Stimulated activated CD4-positive, alpha-beta T cell treated with anti-CD3 and anti-CD28 coated beads, Interleukin-4, amount 100 ng/mL, for 48 hours (primary cell): ENCODE measurements at places on chromosomes 11 and 22.

DNA sequence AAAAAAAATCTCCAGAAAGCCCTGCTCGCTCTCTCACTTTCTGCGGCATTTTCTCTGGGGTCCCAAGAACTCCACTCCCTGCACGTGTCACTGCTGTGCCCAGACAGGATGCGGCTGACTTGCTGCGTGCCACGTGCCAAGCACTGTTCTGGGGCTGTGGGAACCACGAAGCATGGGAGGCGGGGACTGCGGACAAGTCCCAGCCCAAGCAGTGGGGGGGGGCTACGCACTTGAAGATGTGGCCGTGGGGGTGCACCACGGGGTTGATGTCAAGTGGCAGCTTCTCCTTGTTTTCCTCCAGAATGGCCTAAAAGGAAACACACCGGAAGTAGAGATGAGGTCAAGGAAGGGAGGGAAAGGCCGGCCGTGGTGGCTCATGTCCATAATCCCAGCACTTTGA, 10.8 kb downstream of the TTLL12 start:
- DNase-seq: no peak

DNA sequence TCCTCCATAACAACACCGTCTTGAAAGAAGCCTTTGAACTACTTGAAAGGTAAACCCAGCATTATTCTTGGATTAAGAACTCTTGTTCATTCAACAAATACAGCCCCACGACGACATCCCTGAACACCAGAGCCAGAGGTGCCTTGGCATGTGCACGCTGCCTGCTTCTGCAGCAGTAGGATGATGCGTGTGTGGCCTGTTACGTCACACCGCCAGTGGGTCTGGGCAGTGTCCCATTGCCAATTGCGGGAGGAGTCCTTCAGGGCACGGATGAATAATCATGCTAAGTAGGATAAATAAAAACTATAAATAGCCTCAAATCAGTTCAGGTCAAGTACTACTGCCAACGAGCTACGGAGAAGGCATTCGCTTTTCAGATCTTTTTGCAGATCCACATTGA, 380.5 kb downstream of the SHANK2 start:
- no peak for DNase-seq

GRCh38 chr11:6390718-6391469, 620 bp downstream of the SMPD1 start:
- DNase-seq: no peak

DNA sequence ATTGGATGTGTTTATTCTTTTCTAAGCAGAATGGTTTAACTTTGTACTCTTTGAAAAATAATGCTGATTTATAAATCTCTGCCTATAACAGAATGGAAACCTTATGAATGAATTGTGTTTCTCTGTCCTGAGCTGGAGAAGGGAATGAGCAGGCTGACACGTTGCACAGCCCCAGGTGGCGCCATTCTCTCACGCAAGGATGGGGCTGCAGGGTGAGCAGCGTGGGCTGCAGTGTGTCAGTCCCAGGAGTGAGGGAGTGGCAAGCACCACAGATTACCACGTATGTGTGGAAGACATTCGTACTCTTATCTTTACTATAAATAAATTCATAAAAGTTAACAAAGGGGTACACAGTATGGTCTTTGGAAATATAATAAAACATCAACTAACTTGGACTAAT, 33.4 kb downstream of the FDX1 start:
- peak; percentile 19 for DNase-seq

DNA sequence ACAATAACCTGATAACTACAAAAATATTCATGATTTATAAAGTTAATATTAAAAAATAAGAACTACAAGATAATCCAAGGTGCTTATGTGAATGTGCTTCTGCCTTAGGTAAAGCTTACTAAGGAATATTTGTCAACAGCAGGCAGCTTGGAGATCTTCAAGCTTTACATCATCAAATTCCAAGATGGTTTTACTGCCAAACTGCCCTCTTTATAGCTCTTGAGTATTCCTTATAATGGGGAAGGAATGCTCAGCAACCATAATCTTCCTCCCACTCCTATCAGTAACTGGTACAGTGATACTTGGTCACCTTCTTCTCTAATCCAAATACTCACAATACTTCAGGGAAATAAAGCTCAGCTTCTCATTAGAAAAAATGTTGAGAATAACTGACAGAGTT, 30.1 kb downstream of the SBF2 start:
- DNase-seq: no peak

DNA sequence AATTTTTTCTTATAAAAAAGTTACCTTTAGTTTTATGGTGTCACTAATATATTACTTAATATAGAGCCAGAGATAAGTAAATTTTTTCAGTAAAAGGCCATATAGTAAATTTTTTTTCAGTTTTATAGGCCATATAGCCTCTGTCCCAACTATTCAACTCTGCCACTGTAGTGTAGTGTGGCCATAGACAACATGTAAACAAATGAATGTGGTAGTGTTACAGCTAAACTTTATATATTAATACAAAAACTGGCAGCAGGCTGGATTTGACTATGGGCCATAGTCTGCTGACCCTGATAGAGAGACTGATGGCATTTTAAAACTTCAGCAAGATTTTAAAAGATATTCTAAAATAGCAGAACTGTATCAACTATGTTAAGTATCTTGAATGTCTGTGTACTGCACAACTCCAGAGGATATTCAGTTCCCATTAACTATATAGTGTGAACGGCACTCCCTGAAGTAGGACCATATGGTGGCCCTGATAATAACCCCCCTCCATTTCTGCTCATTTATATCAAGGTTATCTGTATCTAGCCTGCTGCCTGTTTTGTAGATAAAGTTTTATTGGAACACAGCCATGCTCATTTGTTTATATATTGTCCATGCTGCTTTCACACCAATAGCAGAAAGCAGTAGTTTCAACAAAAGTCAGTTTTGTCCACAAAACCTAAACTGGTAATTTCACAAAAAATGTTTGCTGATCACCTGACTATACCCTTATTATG, 71.6 kb downstream of the PRMT3 start:
- no peak for DNase-seq

DNA sequence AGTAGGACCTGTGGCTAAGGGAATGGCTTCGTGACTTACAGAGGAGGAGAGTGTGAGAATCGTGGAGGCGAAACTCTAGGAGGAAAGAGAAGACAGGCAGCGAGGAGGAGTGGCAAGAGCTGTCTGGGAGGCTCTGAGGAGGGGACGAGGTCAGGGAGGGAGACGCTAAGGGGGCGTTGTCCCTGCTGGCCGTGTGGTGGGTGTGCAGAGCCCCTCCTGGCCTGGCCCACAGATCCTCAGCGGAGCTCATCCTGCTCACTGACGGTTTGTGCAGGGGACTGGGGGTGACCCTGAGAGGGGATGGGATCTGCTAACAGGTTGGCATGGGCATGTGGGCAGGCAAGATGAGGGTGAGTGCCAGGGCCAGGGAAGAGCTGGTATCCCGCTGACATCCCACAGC, 56.5 kb upstream of the PRR5 start:
- no peak for DNase-seq

GRCh38 chr11:14746857-14747395, 103.3 kb downstream of the PDE3B start:
- no peak for DNase-seq

- DNase-seq: no peak
These were observed 58.4 kb downstream of the TRMU start for GRCh38 chr22:46393873-46394272.

DNA sequence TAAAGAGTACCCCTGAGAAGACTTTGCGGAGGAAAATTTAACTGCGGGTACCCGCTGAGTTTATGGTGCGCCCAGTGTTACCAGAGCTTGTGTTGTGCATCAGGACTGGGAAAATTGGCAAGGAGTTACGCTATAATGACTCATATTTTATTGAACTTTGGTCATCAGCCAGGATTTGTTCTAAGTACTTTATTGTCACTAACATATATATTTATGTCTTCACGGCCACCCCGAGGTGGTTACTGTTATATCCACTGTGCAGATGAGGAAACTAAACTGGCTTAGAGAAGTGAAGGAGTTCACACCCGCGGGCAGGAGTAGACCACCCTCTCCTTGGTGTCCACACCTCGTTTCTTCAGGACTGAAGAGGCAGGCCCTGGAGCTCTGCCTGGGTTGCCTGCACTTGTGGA, 667 bp downstream of the ACCS start:
- no peak for DNase-seq

DNA sequence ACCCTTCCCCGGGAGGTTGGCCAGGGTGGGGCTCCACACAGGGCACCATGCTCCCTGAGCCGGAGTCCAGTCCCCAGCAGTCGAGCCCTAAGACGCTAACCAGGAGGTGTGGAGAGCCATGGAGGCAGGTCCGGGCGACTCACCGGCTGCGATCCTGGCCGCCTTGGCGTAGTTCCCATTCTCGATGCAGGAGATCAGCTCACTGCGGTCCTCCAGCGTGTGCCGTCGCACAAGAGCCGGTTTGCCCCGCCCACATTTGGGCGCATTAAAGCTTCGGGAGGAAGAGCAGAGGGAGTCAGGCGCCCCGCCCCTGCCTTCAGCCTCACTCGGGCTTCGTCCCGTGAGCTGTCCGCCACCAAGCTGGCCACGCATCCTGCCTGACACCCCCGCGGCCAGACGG, 50.8 kb downstream of the BRD1 start:
- no peak for DNase-seq

- DNase-seq: no peak
These were observed 187.0 kb upstream of the ISX start for GRCh38 chr22:34879001-34879400.

DNA sequence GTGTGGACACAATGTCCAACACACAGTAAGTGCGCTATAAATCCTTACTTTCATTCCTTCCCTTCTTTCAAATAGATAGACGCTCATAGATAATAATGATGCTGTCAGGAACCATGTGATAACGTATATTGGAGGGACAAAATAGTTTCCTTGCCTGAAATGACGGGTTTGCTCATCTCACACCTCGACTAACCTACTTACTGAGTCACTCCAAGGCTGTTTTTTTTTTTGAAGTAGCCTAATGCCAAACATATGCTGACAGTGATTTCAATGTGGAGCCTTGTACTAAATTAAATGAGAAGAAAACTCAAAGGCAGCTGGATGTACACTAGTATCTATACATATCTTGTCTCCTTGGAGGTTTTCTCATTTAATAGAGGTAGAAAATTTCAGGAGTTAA, 400.5 kb downstream of the NELL1 start:
- DNase-seq: no peak

DNA sequence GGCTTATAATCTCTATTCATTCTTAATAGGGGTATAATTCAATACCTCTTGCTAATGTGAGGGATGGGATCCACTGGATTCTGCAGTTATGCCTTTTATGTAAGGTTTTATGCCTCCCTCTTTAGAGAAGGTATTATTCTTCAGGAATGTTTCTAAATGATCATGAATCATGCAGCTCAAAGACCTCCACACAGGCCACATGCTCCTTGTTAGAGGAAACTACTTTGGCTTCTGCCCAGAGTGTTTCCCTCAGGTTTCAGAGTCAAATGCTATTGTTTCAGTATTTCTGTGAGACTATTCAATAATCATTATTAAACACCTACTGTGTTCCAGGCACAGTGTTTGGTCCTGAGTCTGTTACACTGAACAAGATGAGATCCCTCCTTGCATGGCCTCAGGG, 115.9 kb downstream of the RAB38 start:
- no peak for DNase-seq

GRCh38 chr22:24433828-24434470, 6.5 kb downstream of the ADORA2A start:
- no peak for DNase-seq

- DNase-seq: no peak
These were observed 34.6 kb upstream of the MN1 start for GRCh38 chr22:27836181-27836580.

GRCh38 chr22:17121233-17122195, at the start of gene TMEM121B:
TMEM121B (minus strand) TSS chr22:17121360; CDS start chr22:17121127, 233 bp downstream.
- DNase-seq: no peak
